GM03348 (cell line): ENCODE measurements at places on chromosomes 1 and 21.

- no peak for DNase-seq
These were observed 367.6 kb upstream of the VAMP3 start for GRCh38 chr1:7403265-7404045.

GRCh38 chr1:117860896-117861610 is 68.4 kb downstream of the GDAP2 start:
- peak; percentile 75 for DNase-seq

GRCh38 chr1:211616231-211616964 is 37.4 kb upstream of the SLC30A1 start:
- no peak for DNase-seq

DNA sequence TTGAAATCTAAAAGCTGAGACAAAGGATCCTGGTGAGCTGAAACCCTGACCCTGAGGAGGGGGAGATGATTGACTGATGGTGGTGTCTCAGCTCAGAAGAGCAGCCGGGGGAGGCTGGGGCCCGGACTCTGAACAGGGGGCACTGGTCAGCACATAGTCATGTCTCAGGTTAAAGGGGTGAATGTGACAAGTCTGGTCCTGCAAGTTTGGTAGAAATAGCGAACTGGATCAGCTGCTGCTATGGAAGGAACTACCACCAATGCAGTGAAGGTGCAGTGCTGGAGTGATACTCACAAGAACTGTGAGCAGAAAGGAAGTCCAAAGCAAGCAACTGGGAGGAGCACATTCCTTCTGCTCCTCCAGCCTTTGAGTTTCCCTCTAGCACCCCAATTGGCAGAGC is 98.8 kb upstream of the SSX2IP start:
- DNase-seq = no peak
